Germinal center (tissue), 1 donor: ENCODE measurements at places on chromosomes 11 and 22.
A peak's percentile ranks its signal among the peaks of the same experiment; 100 is the strongest.

DNA sequence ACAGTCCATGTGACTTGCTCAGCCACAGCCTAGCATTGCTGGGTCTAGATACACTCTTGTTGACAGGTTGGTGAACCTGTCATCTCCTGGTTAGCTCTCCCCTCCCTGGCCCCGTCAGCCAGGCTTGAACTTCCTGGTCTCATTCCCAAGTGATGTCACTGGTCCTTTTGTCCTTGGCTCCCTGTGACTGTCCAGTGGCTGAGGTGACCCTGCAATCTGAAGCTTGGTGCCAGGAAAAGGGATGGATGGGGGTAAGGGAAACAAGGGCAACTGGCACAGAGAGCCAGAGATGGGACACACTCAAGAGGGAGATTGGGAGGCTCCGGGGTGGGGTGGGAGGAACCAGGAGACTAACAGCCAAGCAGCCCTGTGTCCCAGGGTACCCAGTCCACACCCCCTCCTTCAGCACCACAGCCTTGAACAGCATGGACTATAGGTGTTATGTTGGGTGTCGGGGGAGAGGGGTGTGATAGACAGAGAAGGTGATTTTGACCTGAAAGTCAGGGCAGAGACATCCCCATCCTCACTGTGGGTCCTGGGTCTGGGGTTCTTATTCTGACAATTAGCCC, 63.8 kb upstream of the THY1 start:
- no peak for DNase-seq

DNA sequence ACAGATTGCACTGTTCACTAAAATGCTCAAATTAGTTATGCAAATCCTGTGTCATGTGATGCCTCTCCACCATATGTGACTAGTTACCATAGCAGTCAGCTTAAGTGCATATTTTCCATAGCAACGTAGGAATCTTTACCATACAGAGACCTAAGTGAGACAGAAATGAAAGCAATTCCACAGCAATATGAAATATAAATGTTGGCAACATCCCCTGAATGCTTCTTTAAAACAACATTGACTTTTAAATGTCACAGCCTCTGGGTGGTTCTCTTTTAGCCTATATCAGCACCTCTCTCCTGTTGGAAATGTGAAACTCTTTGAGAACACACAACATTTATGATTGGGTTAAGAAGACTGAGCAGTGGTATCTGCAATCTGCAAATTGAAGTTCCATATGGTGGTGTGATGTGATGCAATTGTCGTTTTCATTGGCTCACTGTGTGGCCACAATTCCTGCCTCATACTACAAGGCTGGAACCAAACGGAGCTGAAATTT, 814.6 kb downstream of the DLG2 start:
- DNase-seq: no peak

DNA sequence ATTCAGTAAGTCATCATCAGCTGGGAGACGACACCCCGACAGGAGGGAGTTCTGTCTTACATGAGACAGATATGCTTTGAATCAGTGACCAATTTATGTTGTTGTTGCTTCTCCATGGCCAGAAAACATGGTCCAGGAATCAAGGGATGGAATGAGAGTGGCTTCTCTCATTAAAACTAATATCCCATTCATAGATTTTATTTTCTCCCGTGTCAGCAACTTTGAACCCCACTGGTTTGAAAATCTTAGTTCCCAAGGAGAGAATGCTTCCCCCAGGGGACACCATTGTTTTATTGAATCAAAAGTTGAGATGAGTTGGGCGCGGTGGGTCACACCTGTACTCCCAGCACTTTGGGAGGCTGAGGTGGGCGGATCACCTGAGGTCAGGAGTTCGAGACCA, 42.8 kb downstream of the RPS6KA4 start:
- no peak for DNase-seq

- DNase-seq: no peak
These were observed 402.3 kb upstream of the NARS2 start for GRCh38 chr11:78977009-78977408.

GRCh38 chr11:8870411-8871170, 40.4 kb upstream of the AKIP1 start:
- peak; percentile 25 for DNase-seq

- no peak for DNase-seq
These were observed 25.4 kb upstream of the ARHGAP20 start for GRCh38 chr11:110737593-110737992.

- no peak for DNase-seq
These were observed 34.9 kb downstream of the FAM181B start for GRCh38 chr11:82698576-82699352.

DNA sequence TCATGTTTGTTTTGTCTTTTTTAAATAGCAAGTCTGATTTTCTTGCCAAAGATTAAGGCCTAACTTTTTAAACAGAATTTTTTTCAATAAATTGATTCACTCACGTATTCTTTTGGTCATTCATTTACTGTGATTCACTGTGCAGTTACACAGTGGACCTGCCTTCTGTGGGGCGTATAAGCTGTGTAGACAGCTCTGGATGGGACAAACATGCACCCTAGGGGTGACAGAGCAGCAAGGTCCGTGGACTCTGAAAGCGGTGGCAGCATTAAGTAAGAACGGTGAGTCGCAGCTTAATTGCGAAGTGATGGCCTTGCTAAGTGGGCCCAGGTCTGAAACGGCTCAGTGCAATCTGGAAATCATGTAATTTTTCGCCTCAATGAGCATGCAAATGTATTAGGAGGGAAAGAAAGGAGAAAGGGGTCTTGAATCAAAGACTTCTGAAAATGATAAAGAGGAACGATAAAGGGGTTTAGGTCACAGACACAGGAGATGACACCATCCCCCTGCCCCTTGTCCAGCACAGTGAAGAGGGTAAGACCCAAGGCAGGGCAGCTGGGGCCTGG, 113.1 kb downstream of the SPATA19 start:
- no peak for DNase-seq

GRCh38 chr11:2929950-2930703, 907 bp upstream of the PHLDA2 start:
- peak; percentile 44 for DNase-seq

DNA sequence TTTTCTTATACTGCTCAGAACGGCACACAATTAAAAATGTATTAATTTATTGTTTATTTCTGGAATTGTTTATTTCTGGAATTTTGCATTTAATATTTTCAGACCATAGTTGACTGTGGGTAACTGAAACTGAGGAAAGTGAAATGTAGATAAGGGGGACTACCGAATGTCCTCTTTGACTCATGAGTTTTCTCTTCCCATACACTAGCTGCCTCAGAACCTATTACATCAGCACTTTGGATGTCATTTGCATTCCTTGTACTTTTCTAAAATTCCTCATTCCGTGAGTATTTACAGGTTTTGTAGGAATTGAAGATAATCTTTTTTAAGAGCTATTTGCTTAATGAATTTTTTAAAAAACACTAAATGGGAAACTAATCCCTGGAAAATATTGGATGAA, 29.8 kb downstream of the ZC3H12C start:
- no peak for DNase-seq

DNA sequence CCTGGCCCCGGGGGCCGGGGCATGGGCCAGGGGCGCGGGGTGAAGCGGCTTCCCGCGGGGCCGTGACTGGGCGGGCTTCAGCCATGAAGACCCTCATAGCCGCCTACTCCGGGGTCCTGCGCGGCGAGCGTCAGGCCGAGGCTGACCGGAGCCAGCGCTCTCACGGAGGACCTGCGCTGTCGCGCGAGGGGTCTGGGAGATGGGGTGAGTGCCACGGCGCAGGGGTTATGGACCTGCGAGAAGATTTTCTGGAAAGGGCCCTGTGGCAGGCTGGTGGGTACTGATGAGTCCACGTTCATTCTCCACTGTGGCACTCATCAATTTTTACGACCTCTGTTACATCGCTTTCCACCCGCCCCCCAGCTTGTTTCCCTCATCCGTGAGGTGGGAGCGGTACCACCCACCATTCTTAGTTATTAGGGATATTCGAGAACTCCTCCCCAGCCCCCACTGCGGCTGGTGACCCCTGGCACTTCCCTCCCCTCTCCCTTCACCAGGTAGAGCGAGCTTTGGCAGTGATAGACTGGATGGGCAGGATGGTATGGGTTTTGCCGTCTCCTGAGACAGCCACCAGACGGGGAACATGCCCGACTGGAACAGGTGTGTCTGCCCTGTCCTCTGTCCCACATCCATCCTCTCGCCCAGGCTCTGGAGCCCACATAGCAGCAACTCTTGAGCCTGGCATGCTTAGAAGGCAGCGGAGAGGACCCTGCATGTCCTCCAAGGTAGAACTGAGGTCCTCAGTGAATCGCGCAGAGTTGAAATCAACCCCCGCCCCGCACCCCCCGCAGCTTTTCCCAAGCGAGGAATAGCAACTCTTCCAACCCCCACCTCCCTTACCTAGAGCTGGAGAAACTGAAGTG, 562 bp downstream of the DGAT2 start:
- peak; percentile 24 for DNase-seq

DNA sequence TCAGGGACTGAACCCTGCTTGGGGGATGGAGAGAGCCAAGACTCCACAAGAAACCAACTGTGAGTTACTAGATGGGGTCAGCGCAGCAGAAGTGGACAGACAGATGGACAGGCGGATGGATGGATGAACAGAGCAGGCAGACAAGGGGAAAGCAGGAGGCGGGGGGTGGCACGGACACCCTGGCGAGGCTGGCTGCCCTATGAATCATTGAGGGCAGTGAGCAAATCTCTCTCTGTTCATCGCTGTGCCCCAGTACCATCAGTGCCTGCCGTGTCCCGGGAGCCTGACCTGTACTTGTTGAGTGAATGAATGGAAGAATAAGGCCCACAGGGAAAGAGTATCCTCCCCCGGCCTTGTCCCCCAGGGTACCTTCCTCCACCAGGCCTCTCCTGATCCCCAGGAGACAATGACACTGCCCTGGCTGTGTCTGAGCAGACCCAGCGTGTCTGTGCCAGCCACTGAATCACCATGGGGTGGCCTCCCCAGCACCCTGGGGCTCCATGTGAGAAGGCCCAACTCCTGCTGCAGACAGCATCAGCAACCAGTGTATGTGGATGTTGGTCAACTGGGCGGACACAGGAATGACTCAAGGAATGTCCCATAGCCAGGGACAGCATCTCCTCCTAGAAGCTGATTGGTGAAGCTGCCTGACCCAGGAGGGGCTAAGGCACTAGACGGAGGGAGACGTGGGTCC, 5.1 kb upstream of the KLHL35 start:
- no peak for DNase-seq

DNA sequence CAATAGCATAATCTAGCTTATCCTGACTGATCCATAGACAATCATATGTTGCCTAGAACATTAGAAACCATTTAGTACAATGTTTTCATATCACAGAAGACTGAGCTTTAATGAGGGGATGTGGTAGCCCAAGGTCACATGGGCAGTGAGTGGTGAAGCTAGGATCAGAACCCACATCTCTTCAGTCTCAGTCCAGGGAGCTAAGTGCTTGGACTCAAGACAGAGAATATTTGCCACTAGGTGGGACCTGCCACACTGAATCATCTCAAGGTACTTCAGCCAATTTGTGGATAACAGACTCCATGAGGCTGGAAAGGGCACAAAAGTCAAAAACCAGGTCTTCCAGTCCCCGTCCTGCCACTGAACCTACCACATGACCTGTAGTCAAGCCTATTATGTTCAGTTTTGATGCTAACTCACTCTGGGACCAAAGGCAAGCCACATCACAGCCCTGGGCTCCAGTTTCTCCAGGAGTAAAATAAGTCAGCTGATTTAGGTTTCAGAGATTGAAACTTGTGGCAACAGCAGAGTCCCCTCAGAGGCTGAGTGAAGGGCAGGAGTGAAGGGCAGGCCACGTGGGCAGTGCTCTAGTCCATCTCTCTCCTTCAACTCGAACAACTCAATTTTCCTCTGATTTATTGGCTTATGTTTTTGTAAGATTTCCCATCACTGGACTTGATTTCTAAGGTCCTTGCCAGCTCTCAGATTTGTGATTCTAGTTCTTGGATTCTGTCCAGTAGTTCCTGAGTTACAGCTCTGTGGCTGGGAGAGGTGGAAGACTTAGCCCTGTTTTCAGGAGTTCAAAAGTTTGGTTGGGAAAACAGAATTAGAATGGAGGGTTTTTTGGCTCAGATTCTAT, 84.6 kb upstream of the PHOX2A start:
- DNase-seq: no peak

GRCh38 chr11:70397336-70397982, 870 bp upstream of the CTTN start:
- DNase-seq: peak; percentile 20

- no peak for DNase-seq
These were observed 91.3 kb downstream of the CDKN1C start for GRCh38 chr11:2794046-2794967.

DNA sequence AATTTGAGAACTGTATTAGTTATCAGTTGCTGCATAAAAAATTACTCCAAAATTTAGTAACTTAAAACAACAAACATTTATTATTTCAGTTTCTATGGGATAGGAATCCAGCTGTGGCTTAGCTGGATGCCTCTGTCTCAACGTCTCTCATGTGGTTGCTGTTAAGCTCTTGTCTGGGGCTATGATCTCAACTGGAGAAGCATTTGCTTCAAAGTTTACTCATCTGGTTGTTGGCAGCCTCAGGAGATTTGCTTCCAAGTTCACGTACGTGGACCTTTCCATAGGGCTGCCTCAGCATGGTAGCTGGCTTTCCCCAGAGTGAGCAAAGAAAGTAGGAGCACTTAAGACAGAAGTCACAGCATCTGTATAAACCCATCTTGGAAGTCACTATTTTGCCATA, 144.9 kb upstream of the SESN3 start:
- no peak for DNase-seq

DNA sequence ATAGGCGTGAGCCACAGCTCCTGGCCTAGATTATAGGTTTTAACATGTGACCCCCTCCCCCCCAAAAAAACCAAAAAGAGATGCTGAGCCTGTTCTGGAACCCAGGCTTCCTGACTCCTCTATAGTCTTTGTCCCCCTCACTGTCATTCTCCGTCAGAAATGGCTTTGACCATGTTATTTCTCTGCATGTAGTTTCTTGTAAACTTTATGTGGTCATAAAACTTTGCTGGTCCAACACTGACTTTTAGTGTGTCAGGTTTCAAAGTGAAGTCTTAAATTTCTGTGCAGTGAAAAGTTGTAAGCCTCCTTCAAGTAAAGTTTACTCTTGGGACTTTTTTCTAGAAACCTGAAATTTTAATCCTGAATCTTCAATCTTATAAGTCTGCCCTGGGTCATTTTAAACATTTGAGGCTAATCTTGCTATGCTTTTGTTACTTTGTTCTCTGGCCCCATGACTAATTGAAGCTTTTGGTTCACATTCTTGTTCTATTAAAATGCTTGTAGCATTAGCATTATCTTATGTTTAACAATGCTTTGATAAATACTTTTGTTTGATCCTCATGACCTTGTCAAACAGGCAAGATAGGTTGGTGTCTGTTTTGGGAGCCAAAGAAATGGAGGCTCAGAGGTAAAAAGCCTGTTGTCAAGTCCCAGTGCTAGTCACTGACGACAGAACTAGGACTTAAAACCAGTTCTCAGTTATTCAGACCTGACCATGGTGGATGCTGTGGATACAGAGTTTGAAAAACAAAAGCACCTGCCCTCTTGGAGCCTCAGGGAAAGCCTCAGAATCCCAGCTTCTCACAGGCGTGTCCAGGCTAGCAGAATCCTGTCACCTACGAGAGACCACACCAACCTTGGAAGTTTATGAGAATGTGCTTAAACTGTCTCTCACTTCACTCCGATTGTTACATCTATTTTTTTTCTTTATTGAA, 87.7 kb upstream of the HORMAD2 start:
- DNase-seq: no peak
